NCI-H524 treated with DMSO at 0.1 percent for 48 hours (cell line): ENCODE measurements at places on chromosomes 11 and 22.
A peak's percentile ranks its signal among the peaks of the same experiment; 100 is the strongest.

GRCh38 chr11:43012606-43013005 lies 299.2 kb upstream of the API5 start:
- no peak for DNase-seq

GRCh38 chr11:73291781-73292524 lies 16.1 kb upstream of the ARHGEF17 start:
- no peak for DNase-seq

DNA sequence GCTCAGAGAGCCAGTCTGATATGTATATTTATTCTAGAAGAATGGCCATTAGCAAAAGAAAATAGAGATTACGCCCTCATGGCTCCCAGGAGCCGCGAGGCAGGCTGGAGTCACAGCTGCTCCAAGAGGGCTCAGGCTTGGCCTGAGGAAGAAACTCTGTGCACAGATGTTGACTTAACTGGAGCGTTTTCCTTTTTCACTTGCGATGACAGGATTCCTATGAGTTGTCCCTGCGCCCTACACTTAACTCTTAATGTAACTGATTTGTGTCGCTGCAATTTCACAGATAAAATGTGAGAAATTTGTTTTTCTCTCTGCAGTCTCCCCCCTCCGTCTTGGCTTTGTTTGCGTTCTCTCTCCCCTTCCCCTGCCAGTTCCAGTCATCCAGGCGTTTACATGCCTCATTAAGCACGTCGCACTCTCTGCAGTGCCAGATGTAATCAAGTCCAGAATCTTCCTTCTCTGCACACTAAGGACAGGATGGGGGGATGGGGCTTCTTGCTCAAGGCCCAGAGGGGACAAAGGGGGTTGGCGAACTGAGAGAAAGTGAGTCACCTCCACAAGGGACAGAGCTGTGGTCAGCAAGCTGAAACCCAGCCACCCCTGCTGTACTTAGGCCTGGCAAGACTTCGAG lies 1060.1 kb downstream of the NTM start:
- DNase-seq = no peak

- no peak for DNase-seq
These were observed 4.9 kb downstream of the DAGLA start for GRCh38 chr11:61684870-61685616.

- DNase-seq = no peak
These were observed 11.8 kb downstream of the SULT4A1 start for GRCh38 chr22:43850529-43850928.

DNA sequence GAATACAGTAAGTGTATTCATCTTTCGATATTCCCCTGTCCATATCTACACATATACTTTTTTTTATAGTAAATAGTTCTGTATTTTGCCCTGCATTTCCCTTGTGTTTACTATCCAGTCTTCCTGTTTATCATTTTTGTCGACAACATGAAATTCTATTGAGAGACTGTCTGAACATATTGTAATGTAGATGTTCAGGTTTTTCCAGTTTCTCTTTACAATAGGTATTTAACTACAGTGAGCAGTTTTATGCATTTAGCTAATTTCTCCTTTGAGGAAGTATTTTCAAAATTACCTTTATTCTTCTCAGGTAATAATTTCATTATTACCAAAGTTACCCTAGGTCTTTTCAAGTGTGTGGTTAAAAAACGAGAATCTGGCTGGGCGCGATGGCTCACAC lies 16.7 kb downstream of the PIK3IP1 start:
- DNase-seq = no peak

DNA sequence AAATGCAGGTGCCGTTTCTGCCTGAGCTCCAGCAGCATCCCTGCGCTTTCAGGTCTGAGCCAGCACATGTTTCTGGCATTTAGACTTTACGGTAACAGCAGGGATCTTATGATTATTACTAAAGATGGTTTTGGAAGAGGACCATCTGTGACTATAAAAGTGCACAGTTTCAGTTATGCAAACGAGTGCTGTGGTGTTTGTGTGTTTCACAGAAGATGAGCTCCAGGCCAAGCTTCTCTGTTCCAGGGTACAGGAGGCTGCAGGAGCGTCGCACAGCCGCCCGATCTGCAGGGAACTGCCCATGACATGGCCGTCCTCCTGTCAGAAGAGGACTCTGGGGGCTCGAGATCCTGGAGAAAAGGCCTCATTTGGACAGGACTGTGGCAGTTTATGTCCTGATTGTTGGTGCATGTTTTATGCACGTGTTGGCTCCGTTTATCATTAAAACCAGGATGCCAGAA lies 297.3 kb downstream of the TBC1D22A start:
- DNase-seq = peak; percentile 38

DNA sequence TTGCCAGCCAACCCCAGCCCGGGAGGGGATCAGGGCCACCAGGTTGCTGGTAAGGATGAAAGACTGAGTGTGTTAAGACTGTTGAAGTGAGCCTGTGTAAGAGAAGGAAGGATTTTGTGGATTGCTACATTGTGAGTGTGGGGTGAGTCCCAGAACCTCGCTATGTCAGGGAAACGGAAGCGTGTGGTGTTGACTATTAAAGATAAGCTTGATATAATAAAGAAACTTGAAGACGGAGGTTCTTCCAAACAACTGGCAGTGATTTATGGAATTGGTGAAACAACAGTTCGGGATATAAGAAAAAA lies 627 bp downstream of the JRKL start:
- no peak for DNase-seq

GRCh38 chr22:39475902-39476301 lies 19.1 kb downstream of the MGAT3 start:
- DNase-seq = no peak

GRCh38 chr11:119572481-119573424 lies 149.8 kb upstream of the THY1 start:
- no peak for DNase-seq
